Effector memory CD4-positive, alpha-beta T cell (primary cell): ENCODE measurements at places on chromosomes 1 and 21.

GRCh38 chr1:102631691-102632090 lies 476.6 kb downstream of the COL11A1 start:
- no peak overlapping the region for H3K4me3 ChIP-seq
- no peaks in the 10 kb centered on the region for H3K27me3 ChIP-seq
- H3K4me1 ChIP-seq, result no peaks in the 10 kb centered on the region
- no peaks in the 10 kb centered on the region for H3K36me3 ChIP-seq
- DNase-seq, result no peak

DNA sequence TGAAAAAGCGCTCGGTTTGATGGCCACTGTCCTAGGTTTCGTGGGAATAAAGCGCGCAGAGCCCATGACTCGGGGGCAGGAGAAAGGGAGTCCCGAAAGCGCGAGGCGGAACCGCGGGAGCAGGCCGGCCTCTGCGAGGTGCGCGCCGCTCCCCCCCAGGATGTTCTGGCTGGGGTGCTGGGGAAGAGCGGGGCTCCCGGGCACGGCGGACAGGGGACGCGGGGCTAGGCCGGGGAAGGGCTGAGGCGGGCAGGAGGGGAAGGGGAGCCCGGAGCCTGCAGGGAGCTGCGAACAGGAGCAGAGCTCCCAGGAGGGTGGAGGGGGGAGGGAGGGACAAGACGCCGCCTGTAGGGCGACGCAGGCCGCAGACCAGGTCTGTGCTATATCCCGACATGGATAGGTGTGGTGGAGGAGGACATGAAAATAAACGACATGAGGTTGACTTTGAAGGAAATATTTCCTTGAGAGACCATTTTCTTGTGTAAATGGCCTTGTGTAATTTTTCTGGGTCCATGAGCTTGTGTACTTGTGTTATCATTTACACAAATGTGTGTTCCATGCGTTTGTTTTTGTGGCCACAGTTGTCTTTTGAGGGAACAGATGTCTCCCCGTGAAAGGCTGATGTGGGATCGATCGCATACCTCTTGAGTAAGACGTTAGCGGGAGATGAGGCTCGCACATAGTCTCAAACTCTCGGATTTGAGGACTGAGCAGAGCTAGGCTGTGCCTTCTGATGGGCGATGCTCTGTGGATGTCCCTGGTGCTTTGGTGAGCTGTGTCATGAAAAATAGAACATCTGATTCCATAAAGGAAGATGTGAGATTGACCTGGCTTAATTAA lies 1.3 kb downstream of the PCNT start:
- H3K27ac ChIP-seq, result peak overlapping the region; percentile 98
- H3K4me3 ChIP-seq, result peak overlapping the region; percentile 80
- no peaks in the 10 kb centered on the region for H3K27me3 ChIP-seq
- H3K36me3 ChIP-seq, result no peaks in the 10 kb centered on the region
- no peak for DNase-seq
- H3K4me1 ChIP-seq, result peaks cover 22% of the 10 kb centered on the region

DNA sequence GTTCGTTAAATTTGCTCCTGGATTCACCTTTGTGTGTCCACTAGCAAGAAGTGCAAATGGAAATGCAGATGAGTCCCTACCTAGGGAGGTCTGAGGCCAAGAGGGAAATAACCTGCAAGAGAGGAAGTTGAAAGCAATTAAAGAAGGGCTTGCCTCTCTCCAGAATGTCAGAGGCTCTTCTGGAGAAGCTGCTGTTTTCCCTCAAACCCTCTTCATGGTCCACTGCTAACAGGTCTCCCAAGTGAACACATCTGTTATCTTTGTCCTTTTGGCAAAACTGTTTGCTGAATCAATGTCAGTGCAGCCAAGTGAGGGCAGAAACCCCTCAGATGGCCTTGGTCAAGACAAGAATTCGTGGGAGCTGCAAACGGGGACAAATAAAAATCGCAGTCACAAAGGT lies 177.3 kb upstream of the PLXNA2 start:
- no peaks in the 10 kb centered on the region for H3K4me1 ChIP-seq
- no peaks in the 10 kb centered on the region for H3K27me3 ChIP-seq
- H3K27ac ChIP-seq, result no peak overlapping the region
- no peak overlapping the region for H3K4me3 ChIP-seq
- no peak for DNase-seq

- H3K27ac ChIP-seq, result no peak overlapping the region
- H3K4me3 ChIP-seq, result no peak overlapping the region
Observed at GRCh38 chr1:165119086-165119485, 237.4 kb downstream of the LMX1A start.

DNA sequence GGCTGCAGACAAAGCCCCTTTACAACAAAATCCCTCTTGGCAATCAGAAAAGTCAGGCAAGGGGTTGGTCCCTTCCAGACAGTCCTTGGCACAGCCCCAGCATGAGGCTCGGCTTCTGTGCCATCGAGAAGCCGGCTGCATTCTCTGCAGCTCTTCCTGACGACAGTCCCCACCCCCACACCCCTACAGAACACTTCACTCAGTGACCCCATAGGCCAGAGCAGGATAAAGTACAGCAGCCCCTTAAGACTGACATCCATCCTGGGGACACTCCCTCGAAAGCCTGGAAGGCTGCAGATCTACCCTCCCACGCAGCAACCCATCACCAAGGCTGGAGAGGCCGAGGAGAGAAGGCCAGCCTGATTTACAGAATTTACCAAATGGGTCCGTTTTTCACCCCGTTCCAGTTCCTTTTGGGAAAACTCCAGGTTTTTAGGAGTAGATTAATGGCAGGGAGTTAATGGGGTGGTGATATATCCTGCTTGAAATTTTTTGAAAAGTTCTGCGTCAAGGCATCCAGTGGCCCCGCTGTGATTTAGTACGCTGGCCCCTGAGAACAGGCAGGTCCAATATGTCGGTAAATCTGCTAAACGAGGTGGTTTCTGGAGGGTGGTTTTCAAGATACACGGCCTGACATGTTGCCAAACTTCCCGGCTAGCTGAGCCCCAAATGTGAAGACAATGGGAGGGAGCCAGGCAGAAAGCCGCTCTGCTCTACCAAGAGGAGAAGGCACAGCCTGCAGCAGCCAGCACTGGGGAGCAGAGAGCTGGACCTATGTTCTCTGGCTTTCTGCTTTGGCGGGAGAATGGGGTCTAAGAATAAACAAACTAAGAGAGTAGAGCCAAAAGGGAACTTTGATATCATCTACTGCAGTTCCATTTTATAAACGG lies 81.7 kb downstream of the SSBP3 start:
- H3K27me3 ChIP-seq, result no peaks in the 10 kb centered on the region
- H3K4me3 ChIP-seq, result no peak overlapping the region
- no peaks in the 10 kb centered on the region for H3K4me1 ChIP-seq
- no peaks in the 10 kb centered on the region for H3K36me3 ChIP-seq

- H3K4me1 ChIP-seq, result no peaks in the 10 kb centered on the region
- DNase-seq, result no peak
- no peak overlapping the region for H3K27ac ChIP-seq
- H3K4me3 ChIP-seq, result no peak overlapping the region
- no peaks in the 10 kb centered on the region for H3K36me3 ChIP-seq
Observed at GRCh38 chr1:71414179-71414578, 333.3 kb upstream of the ZRANB2 start.

GRCh38 chr1:179921472-179921871 lies 33.1 kb upstream of the CEP350 start:
- peaks cover 18% of the 10 kb centered on the region for H3K36me3 ChIP-seq
- no peak overlapping the region for H3K4me3 ChIP-seq
- H3K27ac ChIP-seq, result no peak overlapping the region
- no peaks in the 10 kb centered on the region for H3K4me1 ChIP-seq

DNA sequence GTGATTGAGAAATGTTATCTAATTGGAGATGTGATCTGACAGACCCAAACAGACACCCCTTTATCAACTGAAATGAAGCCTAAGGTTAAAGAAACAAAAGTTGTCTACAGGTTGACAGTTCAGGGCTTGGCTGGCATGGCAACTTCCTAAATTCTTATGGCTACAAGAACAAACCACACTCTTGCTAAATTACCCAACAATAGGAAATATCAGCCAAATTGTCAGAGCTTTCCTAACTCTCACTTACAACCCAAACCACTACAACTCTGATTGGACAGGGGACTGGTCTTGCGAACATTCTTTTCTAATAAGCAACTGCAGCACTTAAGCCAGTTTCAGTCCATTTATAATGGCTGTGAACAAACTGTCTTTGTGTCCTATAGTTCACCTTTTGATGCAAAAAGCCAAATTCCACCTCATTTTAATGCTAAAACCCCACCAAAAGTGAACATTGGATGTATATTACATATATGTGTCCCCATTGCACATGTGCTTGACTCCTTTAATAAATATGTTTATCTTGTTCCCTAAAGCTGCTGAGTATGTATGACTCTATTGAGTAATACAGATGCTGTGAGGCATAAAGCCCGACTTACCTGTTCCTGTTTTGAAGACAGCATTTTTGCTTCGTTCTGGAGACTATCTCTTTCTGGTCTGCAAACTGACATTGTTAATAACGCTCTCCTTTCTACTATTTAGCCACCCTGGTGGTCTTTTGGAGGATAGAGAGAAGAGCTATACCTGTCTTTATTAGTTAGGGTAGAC lies 101.3 kb upstream of the HMCN1 start:
- no peaks in the 10 kb centered on the region for H3K4me1 ChIP-seq
- H3K4me3 ChIP-seq, result no peak overlapping the region
- no peaks in the 10 kb centered on the region for H3K36me3 ChIP-seq
- no peak overlapping the region for H3K27ac ChIP-seq
- no peak for DNase-seq
- H3K27me3 ChIP-seq, result no peaks in the 10 kb centered on the region

GRCh38 chr1:165637427-165637826 lies 6.4 kb downstream of the MGST3 start:
- no peaks in the 10 kb centered on the region for H3K27me3 ChIP-seq
- DNase-seq, result no peak
- no peak overlapping the region for H3K27ac ChIP-seq
- H3K4me3 ChIP-seq, result no peak overlapping the region
- H3K36me3 ChIP-seq, result peaks cover 9% of the 10 kb centered on the region

- no peak overlapping the region for H3K27ac ChIP-seq
- H3K36me3 ChIP-seq, result peaks cover 6% of the 10 kb centered on the region
- no peaks in the 10 kb centered on the region for H3K4me1 ChIP-seq
- H3K4me3 ChIP-seq, result no peak overlapping the region
- DNase-seq, result no peak
- no peaks in the 10 kb centered on the region for H3K27me3 ChIP-seq
Observed at GRCh38 chr1:10292188-10292587, 81.8 kb downstream of the KIF1B start.

DNA sequence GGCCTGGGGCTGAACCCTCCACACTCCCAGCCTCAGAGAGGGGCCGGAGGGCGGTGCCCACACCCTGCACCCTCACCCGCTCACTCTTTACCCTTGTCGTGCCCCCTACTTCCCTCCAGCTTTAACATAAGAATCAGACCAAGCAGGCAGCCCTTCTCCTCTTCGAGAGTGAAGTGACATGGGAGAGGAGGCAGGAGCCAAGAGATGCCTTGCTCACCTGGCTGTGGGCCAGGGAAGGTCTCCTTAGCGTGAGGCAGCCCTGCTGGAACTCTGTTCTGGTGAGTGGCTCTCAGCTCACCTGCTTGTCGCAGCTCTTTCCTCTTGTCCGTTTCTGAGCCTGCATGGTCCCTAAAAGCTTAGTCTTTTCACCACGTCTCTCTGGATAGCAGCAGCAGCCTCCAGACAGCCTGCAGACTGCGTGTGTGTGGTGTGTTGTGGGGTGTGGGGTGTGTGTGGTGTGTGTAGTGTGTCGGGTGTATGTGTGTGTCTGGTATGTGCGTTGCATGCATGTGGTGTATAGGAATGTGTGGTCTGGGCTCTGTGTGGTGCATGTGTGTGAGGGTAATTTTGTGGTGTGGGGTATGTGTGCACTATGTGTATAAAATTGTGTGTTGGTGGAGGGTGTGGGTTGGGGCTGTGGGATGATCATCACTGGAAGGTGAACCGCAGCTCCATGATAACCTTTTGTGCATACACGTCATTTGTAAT lies 86.7 kb downstream of the CCDC185 start:
- no peaks in the 10 kb centered on the region for H3K4me1 ChIP-seq
- no peak overlapping the region for H3K27ac ChIP-seq
- no peaks in the 10 kb centered on the region for H3K36me3 ChIP-seq
- no peak for DNase-seq
- peaks cover 2% of the 10 kb centered on the region for H3K27me3 ChIP-seq

DNA sequence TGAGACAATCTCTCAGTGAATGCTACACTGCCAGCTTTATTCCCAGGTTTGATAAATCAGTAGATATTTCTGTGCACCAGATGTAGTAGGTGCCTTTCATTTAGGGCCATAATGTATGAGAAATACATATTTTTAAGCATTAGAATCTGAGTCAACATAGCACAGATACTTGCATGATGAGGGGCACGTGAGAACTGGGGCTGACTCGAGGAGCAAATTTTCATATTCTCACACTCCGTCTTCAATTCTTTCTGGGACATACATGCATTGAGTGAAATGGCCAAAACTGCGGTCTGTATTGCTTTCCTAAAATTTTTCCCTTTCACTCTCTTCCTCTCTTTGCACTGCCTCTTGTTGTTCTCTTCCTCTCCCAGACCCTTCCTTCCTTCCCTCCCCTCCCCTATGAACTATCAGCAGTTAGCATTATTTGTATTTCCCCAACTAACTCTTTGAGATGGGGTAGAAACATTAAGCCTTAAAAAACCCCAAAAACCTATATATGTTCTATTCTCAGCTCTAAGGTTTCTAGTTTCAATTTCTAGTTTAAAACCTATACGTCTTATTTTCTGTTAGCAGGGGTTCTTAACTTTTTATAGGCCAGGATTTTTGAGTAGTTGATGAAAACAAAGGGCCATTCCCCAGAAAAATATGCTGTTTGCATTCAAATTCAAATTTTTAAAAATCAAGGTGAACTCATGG lies 289.1 kb downstream of the PTBP2 start:
- H3K27ac ChIP-seq, result no peak overlapping the region
- DNase-seq, result no peak
- H3K36me3 ChIP-seq, result no peaks in the 10 kb centered on the region
- no peak overlapping the region for H3K4me3 ChIP-seq
- no peaks in the 10 kb centered on the region for H3K4me1 ChIP-seq

- H3K4me3 ChIP-seq, result no peak overlapping the region
- no peaks in the 10 kb centered on the region for H3K4me1 ChIP-seq
- H3K27me3 ChIP-seq, result no peaks in the 10 kb centered on the region
- H3K36me3 ChIP-seq, result no peaks in the 10 kb centered on the region
- DNase-seq, result no peak
- H3K27ac ChIP-seq, result no peak overlapping the region
Observed at GRCh38 chr21:16460936-16461335, 731.2 kb downstream of the USP25 start.

- no peak overlapping the region for H3K4me3 ChIP-seq
- no peaks in the 10 kb centered on the region for H3K36me3 ChIP-seq
- no peak overlapping the region for H3K27ac ChIP-seq
- H3K27me3 ChIP-seq, result no peaks in the 10 kb centered on the region
- H3K4me1 ChIP-seq, result no peaks in the 10 kb centered on the region
Observed at GRCh38 chr1:44571712-44572571, 102.3 kb downstream of the TMEM53 start.

GRCh38 chr1:197367627-197368026 lies 99.6 kb downstream of the CRB1 start:
- no peaks in the 10 kb centered on the region for H3K27me3 ChIP-seq
- no peak for DNase-seq
- H3K4me1 ChIP-seq, result no peaks in the 10 kb centered on the region

GRCh38 chr1:45291716-45292115 lies 35.0 kb upstream of the HPDL start:
- H3K36me3 ChIP-seq, result no peaks in the 10 kb centered on the region
- H3K4me3 ChIP-seq, result no peak overlapping the region
- H3K4me1 ChIP-seq, result no peaks in the 10 kb centered on the region
- no peak for DNase-seq
- no peaks in the 10 kb centered on the region for H3K27me3 ChIP-seq

- no peak overlapping the region for H3K4me3 ChIP-seq
- no peak overlapping the region for H3K27ac ChIP-seq
- no peaks in the 10 kb centered on the region for H3K27me3 ChIP-seq
Observed at GRCh38 chr1:227816750-227817446, 1.4 kb downstream of the PRSS38 start.
